Left renal pelvis (tissue), 4 donors: ENCODE measurements at places on chromosomes 5 and 9. TPM values are rescaled to one million over a fixed set of nuclear protein-coding genes. Genes with fewer than 3 reads are reported as not detected.

- DNase-seq: no peak
Measured at GRCh38 chr9:94909250-94909894, 182.9 kb downstream of the AOPEP start.

DNA sequence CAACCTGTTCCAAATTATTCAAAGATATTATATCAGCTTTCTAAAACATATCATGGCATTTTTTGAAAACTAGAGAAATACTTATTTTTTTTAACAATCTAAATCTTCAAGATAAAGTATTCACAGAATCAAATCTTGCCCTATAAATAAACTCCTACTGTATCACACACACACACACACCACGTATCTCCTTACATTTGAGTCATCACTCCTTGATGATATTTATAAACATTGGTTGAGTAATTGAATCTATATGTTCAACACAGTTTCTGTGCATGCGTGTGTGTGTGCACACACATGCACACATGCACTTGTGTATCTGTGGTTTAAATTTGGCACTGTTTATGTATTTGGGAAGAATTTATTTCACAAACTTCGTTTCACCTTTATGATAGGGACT is 1716.4 kb downstream of the EFNA5 start:
- no peak for DNase-seq

DNA sequence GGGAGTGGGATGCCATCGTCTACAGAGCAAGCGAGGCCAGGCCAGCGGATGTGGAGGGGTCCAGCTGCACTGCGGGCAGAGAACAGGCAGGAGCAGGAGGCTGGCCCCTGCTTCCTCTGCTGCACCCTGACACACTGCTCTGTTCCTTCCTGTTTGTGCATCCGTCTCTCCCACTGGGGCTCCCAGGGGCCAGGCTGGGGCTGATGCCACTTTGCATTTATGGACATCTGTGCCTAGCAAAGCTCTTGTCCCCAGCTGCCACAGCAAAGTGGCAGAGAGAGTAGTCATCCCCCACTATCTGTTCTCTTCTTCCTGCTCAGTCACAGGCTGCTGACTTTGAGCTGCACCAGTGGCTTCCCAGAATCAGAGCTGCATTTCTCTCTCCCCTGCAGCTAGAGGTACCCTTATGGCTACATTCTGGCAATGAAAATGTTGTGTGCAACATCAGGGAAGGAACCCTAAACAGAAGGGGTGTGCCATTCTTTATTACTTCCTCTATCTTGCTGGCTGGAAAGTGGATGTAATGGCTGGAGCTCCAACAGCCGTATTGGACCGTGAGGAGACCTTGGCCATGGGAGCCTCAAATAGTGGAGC is 4.2 kb upstream of the NINJ1 start:
- no peak for DNase-seq

- no peak for DNase-seq
Measured at GRCh38 chr9:4475301-4475700, 15.0 kb upstream of the SLC1A1 start.

DNA sequence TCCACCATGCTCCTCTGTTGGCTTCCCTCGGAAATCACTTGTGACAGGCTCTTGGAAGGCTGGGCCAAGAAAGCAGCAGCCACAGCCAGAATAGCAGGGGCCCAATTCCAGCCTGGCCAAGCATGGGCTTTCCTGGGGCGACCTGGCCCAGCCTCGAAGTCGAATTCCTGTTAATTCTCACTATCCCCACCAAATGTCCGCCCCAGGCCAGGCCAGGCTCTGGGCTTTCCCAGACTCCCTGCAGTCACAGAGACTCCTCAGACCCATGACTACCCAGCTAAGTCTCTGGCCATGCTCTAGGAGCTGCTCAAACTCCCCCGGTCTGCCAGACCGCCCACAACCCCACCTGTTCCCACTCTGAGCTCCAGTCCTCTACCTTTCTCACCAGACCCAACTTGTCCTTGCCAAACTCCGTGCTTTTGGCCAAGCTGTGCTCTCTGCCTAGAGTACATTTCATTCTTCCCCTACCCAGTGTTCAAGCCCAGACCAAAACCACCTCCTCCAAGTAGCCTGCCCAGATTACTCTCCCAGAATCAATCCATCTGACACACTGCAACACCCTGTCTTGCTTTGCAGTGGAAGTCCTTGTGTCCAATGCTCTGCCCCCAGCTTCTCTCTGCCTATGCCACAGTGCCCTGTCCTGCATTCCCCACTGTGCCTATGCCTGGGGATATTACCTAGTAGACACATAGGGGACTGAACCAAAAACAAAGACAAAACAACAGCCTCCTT is 26.2 kb downstream of the SHB start:
- no peak for DNase-seq

GRCh38 chr9:111839387-111839786 is 44.6 kb upstream of the SHOC1 start:
- no peak for DNase-seq

- no peak for DNase-seq
Measured at GRCh38 chr9:127176631-127177030, 54.2 kb upstream of the ANGPTL2 start.

DNA sequence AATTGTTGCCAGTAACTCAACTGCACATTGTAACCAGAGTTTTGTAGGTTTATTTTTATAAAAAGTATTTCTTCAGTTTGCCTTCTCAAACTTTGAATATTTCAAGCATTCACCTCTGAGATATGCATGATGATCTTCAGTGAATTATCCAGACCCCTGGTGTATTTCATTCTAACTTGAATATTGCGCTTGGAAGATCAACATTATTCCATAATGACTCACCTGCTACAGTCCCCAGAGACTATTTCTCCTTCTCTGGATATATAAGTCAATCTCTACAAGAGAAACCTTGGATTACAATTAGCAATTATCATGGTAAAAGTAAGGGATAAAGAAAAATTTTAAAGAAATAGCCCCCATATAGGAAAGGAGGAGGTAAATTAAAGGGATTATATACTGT is 1041.0 kb downstream of the TLE1 start:
- no peak for DNase-seq

DNA sequence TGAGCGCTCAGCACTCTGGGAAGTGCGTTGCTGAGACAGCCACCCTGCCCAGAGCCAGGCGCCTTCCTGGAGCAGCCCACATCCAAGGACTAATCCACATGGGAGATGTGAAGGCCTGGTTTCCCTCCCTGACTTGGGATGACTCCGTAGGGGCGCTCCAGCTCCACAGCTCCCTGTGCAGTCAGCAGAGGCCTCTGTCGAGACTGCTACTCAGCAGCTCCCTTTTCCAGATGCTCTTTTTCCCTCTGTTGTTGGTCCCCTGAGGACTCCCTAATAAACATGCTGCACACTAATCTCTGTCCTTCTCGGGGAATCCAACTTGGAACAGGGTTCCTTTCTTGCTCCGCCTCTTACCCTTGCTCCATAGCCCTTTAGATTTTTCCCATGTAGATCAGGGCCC is 237.3 kb downstream of the ZSWIM6 start:
- no peak for DNase-seq

GRCh38 chr5:68086857-68087256 is 128.7 kb upstream of the PIK3R1 start:
- no peak for DNase-seq

- DNase-seq: no peak
Measured at GRCh38 chr9:1373445-1373844, 323.3 kb downstream of the DMRT2 start.

DNA sequence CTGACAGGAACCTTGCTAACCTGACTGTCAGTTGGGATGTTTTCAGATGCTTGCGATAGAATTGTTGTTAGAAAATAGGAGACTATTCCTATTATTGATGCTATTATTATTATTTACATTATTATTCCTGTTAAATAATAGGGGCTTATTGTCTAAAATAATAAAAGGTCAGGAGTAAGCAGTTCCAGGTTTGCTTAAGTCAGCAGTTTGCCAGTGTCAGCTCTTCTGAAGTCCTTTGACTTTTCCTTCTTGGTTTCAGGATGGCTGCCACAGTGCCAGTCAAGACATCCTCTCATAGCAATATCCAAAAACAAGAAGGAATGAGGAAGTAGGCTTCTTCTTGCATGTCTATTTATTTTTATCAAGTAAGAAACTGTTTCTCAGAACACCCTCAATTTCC is 141.7 kb upstream of the MARCHF11 start:
- no peak for DNase-seq

DNA sequence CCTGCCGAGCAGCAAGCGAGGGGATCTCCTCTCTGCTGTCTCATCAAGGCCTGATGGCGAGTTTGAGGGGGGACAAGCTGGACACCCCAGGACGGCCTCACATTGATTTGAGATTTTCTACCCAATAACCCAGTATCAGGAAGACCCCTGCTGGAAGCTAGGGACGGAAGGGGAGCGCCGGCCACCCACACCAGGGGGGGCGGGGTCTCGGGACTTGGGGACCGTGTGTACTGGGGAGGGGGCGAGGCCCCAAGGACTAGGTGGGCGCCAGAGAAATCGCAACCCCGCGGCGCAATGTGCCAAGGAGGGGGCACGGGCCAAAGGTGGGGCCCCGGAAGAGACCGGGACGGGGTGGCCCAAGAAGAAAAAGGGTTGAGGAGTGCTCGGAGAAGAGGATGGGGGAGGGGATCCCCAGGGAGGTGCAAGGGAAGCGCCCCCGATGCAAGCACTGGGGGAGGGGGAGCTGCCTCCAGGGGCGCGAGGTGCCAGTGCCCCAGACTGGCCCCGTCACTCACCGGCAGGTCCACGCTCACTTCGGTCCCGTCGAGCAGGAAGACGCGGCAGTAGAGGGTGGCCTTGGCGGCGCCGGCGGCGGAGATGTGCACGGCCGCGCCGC is 1.1 kb downstream of the EPB41L4B start:
- no peak for DNase-seq

- DNase-seq: no peak
Measured at GRCh38 chr9:124279531-124280175, 21.9 kb downstream of the NEK6 start.

SHOC1 gene
- 0.85 TPM for polyA plus RNA-seq

SH2D3C gene
- 10.3 TPM for polyA plus RNA-seq

SUSD3 gene
- 2.6 TPM for polyA plus RNA-seq

BSPRY gene
- polyA plus RNA-seq: 8.8 TPM

PWWP2A gene
- 33.0 TPM for polyA plus RNA-seq

SMIM32 gene
- 8.3 TPM for polyA plus RNA-seq

SPAG8 gene
- polyA plus RNA-seq: 7.2 TPM

KCTD16 gene
- polyA plus RNA-seq: 0.60 TPM
